Amniotic epithelial cell (primary cell): ENCODE measurements at places on chromosomes 6 and 20.
A peak's percentile ranks its signal among the peaks of the same experiment; 100 is the strongest.

- DNase-seq = no peak
These were observed 404.2 kb downstream of the PLCB1 start for GRCh38 chr20:8536262-8536618.

DNA sequence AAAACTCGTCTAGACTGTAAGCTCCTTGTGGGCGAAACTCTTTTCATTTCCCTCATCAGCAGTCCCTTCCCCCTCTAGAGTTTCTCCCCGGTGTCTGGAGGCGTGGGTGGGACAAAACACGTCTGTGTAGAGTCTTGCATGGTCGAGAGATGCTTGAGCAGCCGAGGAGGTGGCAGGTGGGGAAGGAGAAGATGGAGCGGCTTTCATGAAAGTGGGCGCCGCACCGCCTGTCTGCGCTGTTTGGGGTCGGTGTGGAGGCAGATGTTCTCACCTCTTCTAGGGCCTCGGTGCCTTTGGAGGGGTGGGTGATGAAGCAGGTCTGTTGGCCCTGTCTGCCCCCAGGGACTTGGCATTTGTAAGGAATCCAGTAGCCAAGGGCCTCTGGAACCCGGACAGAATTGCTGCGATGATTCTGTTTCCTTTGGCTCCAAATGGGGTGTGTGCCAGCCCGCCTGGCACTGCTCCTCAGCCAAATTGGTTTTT, 1.2 kb downstream of the BRPF3 start:
- no peak for DNase-seq

DNA sequence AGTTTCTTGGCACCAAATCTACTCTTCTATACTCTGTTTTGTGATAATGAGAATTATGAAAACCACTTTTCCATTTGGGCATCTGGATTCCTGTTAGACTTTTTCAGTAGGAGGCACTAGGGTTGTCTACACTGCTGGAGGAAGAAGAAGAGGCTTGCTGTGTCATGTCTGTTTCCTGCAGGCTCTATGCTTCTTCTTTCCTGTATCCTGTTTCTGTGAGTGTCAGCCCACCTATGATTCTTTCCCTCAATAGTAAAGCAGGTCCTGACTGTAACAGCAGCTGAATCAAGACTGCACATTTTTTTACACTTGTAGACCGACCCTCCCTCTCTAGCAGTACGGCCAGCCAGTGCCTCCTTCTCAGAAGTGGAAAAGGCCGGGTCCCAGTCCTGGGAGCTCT, 603.9 kb downstream of the HDGFL1 start:
- no peak for DNase-seq

GRCh38 chr20:9590189-9590588, 75.8 kb downstream of the LAMP5 start:
- DNase-seq = no peak

- DNase-seq = no peak
These were observed 220.7 kb upstream of the DEFB112 start for GRCh38 chr6:50270415-50270814.

GRCh38 chr20:35273449-35274171, 4.3 kb downstream of the MMP24OS start:
- no peak for DNase-seq

DNA sequence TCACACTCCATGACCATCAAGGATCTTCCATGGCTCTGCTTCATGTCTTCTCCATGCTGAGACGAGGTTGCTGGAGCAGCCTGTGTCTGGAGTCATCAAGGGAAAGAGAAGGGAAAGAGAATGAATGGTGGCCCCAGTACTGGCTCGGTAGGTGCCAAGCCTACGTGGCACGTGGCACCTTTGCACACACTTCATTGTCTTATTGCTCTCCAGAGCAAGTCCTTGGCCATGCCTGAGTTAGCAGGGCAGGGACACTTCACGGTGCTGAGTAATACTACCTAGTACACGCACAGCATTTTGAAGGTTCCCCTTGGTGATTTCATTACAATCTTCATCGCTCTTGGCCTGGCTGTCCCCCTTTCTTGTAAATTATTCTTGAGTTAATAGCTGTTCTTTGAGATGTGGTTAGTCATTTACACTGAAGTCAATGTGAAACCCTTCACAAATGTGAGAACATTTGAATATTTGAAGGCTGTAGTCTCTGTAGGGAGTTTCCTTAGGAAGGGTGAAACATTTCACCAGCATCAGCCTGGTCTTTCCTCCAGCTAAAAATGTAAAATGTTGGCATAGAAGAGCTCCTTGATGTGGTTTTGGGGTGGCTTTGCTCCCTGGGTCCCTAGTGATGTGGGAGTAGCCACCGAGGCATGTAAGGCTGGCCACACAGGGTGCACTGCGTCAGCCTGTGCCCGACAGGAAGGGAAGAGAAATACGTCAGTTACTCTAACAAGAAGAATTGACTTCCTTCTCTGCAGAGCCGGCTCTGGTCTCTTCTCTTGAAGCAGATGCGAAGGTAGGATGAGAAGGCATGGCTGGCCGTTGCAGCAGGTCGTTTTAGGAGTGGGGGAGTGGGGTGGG, at the start of gene SYTL3:
Gene SYTL3 (plus strand): TSS at position 766 of the 855 bp plus-strand sequence. CDS start 13,215 bp downstream, outside the sequence.
- DNase-seq = peak; percentile 40

DNA sequence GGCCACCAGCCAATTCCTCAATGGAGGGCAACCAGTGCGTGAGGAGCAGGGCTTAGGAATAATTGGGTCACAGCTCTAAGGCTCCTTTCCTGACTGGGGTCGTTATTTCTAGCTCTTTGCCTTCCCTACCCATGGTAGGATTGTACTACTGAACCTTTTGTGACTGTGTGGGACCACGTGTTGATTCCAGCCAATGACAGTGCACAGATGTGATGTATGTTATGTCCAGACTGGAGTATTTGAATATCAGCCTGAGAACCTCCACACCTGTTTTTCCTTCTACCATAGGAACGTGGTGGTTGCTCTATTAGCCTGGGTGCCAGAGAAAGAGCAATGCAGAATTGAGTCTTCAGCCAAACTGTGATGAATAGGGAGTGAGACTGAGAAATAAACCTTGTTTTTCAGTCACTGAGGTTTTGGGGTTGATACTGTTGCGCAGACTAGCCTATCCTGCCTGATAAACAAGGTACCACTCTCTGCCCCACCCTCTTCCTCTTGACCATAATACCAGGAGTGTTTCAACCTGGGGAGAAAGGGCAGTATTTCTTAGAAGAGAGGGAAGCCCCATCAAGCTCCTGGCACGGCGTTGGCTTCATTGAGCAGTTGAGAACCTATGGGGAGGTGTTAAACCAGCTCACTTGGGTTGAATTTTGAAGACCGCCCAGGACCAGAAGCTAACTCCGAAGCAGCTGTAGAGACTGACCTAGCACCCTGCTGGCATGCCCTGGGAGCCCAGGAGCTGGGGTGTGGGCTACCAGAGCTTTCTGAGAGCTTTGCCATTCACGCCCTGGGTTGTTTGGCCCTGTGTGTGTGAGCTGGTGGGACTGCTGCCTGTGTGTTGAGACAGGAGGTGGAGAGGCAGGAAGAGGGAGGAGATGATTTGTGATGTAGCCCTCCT, 105.5 kb upstream of the BACH2 start:
- peak; percentile 43 for DNase-seq

GRCh38 chr6:53734473-53735299, 60.1 kb upstream of the LRRC1 start:
- DNase-seq = peak; percentile 94

DNA sequence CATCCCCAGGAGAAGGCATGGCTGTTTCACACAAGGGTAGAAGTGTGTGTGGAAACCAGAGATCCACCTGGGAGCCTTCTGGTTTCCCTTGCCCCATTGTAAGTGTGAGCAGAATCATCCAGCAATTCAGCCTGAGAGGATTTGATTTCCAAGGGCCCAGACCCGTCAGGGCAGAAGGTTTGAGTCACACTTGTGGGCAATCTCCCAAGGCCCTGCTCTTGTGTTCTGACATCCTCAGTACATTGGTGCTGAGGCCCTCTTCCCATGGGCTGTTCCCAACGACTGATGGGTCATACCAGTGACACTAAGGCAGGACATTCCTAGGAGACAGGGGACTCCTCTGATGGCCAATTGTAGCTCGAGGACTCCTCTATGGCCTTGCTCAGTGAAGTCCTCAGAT, 58.2 kb upstream of the POLR1H start:
- peak; percentile 19 for DNase-seq

DNA sequence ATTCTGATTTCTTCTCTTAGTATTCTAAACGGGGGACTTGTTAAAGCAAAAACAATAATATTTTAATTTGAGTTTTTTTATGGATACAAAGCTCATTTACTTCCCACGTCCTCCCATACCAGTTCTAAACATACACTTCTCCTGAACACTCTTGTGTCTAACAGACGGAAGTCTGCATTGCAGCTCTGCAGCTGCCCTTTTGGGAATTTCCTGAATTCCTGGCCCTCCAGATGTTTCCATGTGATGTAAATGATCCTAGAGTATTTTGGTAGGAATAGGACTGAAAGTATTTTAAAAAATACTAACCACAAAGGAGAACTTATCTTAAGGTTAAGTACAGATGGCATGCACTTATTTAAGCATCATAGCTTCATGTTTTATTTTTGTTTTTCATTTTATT, 886.7 kb downstream of the TBC1D32 start:
- DNase-seq = no peak

- no peak for DNase-seq
These were observed 96.8 kb upstream of the TENT5A start for GRCh38 chr6:81849248-81849647.

DNA sequence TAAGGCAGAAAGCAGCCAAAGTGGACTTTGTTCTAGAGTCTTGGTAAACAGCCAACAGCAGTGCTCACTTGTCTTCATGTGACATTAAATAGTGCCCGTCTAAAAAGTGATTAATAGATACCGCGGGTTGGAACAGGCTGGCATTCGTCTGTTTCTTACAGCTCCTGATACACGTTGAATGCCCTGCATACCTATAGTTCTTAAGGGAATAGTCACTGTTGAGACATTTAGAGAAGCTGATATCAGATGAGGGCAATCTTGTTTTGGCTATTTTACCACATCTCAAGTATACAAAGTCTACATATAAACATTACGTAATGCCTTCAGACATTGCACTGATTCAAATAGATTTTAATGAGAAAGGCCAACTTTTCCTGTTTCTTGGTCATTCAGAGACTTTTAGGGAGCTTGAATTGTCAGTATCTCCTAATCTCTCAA, 374.9 kb upstream of the FLRT3 start:
- peak; percentile 98 for DNase-seq

DNA sequence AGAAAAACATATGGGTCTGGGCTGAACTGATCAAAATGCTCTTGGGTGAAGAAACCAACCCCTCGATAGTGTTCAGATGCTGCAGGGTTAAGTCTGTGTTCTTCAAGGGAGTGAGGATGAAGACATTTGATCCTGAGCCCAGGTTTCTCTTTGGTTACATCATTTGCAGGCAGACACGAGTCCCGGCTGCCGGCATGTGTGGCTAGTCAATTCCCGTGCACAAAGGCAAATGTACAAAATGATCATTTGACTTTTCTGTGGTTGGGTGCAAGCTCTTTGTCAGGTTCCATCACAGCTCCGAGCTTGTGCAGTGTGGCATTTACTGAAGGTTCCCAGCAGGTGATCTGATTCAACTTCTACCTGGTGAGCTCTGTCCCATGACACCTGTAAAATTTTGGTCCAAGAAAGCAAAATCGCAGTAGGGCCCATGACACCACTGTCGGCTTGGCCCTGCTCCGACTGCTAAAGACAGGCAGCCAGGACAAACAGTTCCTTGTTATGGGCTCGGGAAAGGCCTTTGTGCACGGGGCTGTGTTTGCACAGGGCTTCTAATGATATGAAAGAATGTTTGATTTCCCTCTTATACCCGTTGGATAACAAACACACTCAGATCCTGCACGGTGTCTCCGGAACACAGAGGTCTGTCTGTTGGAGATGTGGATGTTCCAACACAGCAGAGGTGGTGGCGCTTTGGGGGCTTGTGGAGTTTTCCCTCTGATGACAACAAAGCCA, 46.9 kb downstream of the GJA10 start:
- no peak for DNase-seq

DNA sequence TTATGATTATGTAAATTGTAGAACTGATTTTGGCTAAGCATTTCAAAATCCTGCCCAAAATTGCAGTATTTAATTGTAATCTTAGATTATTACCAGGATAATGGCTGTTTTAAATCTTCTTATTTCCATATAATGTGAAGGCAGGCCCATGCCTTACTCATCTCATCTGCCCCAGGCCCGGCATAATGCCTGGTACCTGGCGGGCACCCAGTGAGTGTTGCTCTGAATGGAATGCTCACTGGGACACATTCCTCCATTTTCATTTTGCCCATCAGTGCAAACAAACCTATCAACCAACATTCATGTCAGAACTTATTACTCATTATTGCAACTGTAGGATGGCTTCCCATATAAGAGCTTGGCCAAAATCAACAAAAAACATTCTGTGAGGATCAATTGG, 22.8 kb downstream of the SAMD5 start:
- no peak for DNase-seq

GRCh38 chr20:64211874-64212658, 43.5 kb upstream of the PCMTD2 start:
- peak; percentile 36 for DNase-seq

GRCh38 chr6:131916847-131917246, 34.3 kb downstream of the CCN2 start:
- no peak for DNase-seq

DNA sequence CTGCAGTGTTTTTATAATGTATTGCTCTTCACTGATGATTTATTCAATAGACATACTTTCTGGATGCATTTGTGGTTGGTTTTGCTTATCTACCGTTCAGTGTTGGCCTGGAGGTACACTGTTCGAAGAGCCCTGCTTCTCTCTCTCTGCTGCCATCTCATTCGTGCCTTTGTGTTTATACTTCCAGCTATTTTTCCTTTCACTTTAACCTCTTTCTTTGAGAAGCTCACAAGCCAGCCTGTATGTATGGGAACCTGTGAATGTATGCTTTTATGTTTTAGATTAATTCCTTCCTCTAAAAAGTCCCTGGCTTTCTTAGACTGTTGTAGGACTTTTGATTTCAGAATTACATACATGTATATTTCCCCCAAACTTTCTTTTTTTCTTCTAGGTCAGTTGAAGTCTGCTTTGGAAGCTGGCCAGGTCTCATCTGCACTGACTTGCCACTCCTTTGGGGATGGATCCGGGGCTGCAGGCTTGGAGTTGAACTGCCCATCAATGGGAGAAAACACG, 83.0 kb downstream of the SCAND1 start:
- peak; percentile 50 for DNase-seq

DNA sequence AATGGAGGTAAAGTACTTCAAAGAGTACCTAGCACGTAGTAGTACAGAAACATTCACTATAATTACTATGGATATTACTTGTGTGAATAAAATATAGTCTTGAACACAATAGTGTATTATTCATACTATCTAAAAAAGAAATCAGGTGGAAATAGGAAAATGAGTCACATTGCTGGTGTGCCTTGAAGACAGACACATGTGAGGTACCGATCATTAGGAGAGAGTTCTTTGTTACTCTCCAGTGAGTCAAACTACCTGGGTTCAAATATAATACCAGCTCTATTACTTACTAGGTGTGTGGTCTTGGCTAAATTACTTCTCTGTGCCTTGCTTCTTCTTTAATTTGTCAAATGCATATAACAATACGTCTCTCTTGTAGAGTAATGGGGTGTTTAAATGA, 50.8 kb upstream of the BEND6 start:
- no peak for DNase-seq

DNA sequence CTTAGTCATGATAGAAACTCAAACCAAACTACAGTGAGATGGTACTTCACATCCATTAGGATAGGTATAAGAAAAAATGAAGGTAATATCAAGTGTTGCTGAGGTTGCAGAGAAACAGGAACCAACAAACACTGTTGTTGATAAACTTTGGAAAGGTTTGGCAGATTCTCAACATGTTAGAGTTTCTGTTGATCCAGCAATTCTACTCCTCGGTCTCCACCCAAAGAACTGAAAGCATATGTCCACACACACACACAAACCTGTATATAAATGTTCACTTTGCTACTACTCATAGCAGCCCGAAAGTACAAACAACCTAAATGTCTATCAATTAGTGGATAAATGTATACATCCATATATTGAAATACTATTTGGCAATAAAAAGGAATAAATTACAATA, 128.3 kb upstream of the CARMIL1 start:
- DNase-seq = no peak
